Uterus (tissue), 4 donors: ENCODE measurements at places on chromosomes 2 and 18.

DNA sequence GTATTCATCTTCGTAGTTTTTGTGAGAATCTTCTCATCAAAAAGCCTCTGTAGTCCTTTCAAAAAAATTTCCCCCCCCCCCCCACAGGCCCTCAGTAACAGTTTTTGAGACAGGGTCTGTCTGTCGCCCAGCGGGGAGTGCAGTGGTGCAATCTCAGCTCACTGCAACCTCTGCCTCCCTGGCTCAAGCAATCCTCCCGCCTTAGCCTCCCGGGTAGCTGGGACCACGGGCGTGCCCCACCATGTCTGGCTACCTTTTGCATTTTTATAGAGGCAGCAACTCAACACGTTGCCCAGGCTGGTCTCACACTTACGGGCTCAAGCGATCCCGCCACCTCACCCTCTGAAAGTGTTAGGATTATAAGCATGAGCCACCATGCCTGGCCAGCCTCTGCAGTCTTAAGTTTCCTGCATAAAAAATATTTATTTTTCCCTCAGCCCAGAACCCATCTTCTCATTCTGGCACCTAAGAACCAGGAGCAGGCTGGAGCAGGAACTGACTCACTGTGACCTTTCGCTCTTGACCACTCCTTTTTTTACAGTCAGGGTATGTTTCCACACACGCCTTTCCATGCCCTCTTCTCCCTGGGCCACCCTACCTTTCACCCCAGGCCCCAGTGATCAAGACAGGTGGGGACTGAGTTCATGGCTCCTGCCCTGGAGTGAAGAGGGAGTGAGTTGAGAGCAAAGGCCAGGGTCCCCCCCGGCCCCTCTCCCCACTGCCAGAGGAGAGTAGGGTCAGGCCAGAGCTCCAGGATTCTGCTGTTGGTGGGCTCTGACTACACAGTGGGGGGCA is 32.5 kb upstream of the NT5DC4 start:
- no peak for DNase-seq

GRCh38 chr2:225076125-225076524 is 33.9 kb upstream of the DOCK10 start:
- DNase-seq, result no peak

GRCh38 chr18:68763083-68763482 is 34.8 kb upstream of the CCDC102B start:
- DNase-seq, result no peak

DNA sequence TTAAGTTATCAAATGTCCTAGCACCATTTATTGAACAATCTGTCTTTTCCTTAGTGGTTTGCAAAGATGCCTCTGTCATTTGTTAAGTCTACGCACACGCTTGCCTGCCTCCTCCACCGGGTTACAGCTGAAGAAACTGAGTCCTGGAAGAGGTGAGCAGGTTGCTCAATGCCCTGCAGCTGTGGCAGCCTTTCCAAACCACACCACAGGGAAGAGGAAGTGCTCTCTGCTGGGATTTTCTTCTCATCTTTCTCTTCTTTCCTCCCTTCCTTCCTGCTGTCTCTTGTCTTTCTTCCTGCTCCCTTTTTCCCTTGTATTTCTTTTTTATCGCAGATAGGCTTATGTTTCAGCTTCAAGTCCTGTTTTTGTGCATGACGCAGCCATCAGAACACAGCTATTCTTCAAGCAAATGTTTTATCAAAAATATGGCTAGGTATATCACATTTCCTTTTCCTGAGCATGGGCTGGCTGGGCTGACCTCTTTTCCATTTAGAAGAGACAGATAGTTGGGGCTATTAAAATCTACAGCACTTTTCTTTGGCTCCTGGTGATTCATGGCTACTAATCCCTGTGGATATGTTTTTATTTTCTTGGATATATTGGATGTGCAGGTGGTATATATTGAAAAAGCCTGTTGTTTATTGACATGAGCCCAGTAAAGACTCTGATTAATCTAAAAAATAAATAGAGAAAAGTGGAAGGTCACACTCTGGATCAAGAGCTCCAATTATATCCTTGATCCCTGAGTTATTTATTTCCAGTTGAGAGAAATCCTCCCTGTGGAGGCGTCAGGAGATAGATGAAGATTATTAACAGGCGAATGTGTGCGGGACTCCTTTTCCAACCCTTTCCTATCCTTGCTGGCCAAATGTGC is 214.6 kb downstream of the TSN start:
- DNase-seq, result no peak
